ENCODE measurements at places on chromosomes 4 and X.

DNA sequence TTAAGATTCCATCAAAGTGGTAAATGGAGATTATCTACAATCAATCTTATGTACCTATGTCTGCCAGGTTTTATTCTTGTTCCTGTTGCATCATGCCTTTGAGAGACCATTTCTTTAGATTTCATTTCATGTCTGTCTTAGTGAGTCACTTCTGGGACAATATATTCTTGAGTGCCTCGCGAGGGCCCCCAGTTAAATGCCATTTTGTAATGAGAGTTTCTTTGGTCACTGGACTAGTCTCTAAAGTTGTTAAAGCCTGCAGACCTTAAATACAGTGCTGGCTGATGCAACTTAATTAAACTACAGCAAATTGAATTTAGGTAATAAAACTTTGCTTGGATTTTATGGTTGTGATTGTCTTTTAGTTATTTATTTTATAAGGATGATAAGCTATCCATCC lies 87.2 kb upstream of the PITX2 start:
- DNase-seq = no peak

GRCh38 chr4:71774136-71774535 lies 9.7 kb downstream of the GC start:
- DNase-seq = no peak

DNA sequence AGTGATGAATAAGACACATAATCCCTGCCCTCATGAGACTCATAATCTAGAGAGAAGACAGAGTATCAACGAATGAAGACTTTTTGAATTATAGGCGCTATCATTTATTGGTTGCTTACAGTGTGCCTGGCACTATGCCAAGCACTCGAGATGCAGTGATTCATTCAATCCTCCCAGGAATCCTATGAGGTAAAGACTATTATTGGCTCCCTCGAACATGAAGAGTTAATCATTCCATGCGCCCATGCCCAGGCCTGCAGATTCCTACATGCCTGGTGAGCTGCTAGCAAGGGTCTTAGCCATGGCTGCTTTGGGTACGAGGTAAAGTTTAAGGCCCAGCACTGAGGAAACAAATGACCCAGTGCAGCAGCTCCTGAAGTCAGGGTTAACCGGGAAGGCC lies 47.0 kb downstream of the TEX13B start:
- no peak for DNase-seq

DNA sequence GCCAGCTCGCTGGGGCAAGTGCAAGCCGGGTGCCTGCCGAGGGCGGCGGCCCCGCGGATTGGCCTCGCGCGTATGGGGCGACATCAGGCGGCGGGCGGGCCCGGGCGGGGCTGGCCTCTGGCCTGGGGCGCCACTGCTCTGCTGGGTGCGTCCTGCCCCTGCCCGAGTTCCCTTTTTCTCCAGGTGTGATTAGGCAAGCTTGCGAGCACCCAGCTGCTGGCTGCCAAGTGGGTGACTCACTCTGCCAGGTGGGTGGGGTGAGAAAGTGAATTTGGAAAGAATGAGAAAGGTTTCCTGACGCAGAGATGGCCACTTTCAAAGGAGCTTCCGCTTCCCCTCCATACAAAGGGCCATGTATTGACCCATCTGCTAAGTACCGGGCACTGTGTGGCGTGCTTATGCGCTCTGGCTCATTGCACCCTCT lies 32.5 kb downstream of the FGFBP1 start:
- no peak for DNase-seq

DNA sequence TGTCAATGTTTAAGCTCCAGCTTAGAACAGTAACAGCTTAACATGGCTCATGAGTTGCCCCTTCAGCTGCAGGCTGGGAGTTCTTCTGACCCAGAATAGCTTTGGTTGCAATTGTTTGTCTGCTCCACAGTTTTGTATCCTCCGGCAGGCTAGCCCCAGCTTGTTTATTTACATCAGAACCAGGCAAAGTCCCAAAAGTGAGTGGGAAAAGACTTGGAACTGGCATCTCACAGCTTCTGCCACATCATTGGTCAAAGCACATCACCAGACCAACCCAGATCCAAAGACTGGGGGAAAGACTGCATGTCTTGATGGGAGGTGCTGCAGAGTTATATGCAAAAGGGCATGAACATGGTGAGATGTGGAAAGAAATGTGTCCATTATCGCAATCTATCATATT lies 231.2 kb upstream of the CPEB2 start:
- no peak for DNase-seq

- DNase-seq = no peak
Measured at GRCh38 chr4:653831-654502, 20.1 kb downstream of the ATP5ME start.

- no peak for DNase-seq
Measured at GRCh38 chrX:141879616-141880015, 24.1 kb upstream of the MAGEC1 start.

- DNase-seq = no peak
Measured at GRCh38 chr4:127580891-127581290, 51.9 kb upstream of the INTU start.

GRCh38 chrX:24480400-24480865 lies 15.3 kb downstream of the PDK3 start:
- DNase-seq = peak; percentile 57

GRCh38 chr4:185244763-185245162 lies 35.4 kb downstream of the SNX25 start:
- no peak for DNase-seq

DNA sequence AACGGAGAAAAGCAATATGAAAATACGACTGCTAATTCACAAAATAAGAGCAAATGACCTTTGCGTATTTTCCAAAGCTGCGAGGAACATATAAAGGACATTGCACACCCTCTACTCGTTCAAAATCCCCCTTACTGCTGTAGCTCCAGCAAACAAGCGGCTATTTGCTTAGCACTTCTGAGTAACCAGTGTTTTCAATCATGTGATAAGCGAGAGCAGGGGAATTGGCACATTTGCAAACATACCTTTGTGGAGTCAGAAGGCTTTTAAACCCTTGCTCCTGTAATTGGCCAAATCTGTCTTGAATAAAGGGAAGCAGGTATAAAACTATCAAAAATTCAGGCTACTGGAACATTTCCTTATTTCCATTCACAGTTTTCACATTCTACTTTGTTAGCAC lies 610.2 kb downstream of the UBE2NL start:
- no peak for DNase-seq

DNA sequence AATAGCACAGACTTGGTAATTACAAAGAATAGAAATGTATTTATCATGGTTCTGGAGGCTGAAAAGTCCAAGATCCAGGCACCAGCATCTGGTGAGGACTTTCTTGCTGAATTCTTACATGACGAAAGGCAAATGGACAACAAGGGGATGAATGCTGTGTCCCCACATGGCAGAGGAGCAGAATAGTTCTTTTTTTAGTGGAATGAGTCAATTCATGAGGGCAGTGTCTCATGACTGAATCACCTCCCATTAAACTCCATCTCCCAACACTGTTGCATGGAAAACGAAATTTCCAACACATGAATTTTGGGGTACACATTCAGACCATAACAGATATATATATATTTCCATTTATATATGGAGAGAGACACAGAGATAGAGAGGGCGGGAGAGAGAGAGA lies 628.3 kb downstream of the TRIML1 start:
- no peak for DNase-seq

- no peak for DNase-seq
Measured at GRCh38 chr4:67701517-67701850, 529 bp upstream of the UBA6 start.

GRCh38 chrX:19747652-19748610 lies 139.5 kb downstream of the SH3KBP1 start:
- DNase-seq = no peak

DNA sequence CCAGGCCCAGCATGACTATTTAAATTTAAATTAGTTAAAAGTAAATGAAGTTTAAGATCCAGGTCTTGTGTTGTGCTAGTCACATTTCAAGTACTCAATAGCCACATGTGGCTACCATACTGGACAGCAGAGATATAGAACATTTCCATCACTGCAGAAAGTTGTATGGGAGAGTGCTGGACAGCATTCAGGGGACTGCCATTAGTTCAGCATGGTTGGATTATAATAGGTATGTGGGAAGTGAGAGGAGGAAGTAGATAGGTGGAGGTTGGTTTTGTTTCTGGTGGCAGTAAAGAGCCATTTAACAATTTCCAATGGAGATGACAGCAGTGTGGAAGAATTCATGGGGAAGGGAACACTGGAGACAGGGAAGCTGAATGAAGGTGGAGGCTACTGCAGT lies 42.1 kb downstream of the ERVMER34-1 start:
- DNase-seq = no peak

GRCh38 chr4:138646383-138646782 lies 369.2 kb upstream of the NOCT start:
- no peak for DNase-seq

DNA sequence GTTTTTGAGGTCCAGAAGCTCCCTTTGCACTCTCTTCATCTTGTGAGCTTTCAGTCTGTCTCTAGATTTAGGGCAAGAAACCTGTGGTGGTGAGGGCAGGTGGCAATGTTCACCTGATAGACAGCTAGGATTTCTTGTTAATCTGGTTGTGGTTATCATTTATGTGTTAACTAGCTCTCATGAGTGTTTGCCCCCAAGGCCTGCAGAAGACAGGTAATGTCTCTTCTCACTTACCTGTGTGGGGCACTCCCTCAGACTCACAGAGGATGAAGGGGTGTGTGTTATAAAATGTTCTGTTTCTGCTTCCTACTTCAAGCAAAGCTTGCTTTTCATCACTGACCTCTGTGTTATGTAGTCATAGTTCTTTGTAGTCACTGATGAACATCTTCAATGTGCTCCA lies 17.8 kb downstream of the EGF start:
- DNase-seq = no peak

- DNase-seq = no peak
Measured at GRCh38 chr4:136558940-136559494, 973.3 kb downstream of the PCDH18 start.

GRCh38 chrX:123833387-123833786 lies 26.5 kb upstream of the XIAP start:
- peak; percentile 22 for DNase-seq

DNA sequence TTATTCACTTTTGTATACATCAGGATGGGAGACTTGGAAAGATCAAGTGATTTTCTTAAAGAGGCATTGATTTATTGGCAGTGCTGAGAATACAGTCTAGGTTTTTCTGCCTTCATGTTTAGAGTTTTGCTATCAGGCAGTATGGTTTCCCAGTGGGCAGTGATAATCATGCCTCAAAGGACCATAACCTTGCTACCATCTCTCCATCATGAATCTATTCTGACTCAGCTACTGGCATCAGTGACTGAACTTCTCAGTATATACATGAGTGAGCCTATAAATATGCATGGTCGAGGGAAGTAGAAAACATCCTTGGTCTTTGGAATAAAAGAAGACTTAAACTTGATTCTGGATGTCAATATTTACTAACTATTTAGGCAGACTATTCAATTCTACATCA lies 562.0 kb upstream of the AADAT start:
- no peak for DNase-seq

GRCh38 chrX:121365572-121366161 lies 318.3 kb downstream of the GLUD2 start:
- DNase-seq = no peak

DNA sequence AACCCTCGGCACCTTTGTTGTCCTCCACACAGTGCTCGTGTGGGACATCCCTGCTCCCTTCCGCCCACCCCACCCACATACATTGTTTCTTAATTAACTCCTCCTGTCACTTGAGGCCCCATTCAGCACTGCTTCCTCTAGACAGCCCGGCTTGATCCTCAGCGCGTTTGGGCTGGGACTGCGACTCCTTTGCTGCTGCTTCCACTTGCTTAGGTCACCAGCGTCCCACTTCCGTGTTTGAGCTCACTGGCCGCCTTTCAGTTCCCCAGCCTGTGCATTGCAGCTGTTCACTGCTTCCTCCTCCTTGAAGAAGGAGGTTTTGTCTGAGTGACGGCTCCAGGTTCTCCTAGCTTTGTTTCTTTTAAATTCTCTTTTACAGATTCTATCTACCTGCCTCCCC lies 16.1 kb downstream of the RNF4 start:
- no peak for DNase-seq

DNA sequence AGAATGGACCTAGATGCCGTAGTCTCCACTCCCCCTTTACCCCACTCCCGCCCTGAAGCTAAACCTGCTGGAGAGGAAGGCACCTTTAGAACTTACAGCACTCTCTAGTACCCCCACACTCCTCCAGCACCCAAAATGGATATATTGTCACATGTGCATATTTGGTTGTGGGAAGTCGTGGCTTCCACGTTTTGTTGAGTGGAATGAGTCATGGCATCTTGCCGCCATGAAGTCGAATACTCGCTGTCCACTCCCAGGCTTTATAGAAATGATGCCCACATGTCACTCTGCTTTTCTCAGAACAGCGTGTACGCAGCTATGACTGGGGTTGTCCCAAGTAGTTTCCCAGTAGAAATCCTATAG lies 545 bp downstream of the ABCE1 start:
- DNase-seq = no peak

DNA sequence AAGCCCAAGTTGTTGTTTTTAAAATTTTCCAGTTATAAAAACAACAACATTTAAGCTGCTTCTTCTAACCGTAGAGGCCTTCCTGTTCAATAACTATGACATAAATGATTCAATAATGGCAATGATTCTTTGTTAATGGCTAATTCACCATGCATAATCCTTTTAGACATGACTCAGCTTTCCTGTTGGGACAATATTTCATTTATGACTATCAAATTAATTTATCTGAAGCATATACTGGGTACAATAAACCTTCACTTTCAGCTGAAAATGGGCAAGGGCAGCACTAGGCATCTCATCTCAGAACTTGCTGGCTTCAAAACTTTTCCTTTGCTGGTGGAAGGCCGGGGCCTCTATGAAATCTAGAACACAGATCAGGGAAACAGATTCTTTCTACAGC lies 38.9 kb downstream of the TBC1D9 start:
- no peak for DNase-seq

DNA sequence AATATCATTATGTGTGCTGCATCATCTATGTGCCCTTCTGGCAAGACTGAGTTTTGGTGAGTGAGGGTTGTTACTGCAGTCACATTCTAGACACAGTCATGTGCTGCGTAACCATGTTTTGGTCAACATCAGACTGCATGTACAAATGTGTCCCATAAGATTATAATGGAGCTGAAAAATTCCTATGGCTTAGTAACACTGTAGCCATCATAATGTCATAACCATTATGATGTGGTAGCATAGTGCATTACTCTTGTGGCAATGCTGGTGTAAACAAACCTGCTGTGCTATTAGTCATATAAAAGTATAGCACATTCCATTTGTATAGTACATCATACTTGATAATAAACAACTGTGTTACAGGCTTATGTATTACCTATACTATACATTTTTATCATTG lies 198.1 kb upstream of the NUDT6 start:
- DNase-seq = no peak

GRCh38 chr4:25123236-25123635 lies 37.0 kb downstream of the SEPSECS start:
- no peak for DNase-seq

GRCh38 chr4:69727926-69728325 lies 32.5 kb downstream of the SULT1B1 start:
- DNase-seq = no peak

Measured in NCI-H1105 (cell line).